CD4-positive, alpha-beta T cell (primary cell): ENCODE measurements at places on chromosomes 11 and 22.

- DNase-seq: no peak
Measured at GRCh38 chr11:125256541-125257189, 92.1 kb downstream of the PKNOX2 start.

GRCh38 chr11:43589601-43590250, 90.8 kb upstream of the HSD17B12 start:
- DNase-seq: no peak

- DNase-seq: no peak
Measured at GRCh38 chr11:57251491-57252104, 14.5 kb upstream of the APLNR start.

DNA sequence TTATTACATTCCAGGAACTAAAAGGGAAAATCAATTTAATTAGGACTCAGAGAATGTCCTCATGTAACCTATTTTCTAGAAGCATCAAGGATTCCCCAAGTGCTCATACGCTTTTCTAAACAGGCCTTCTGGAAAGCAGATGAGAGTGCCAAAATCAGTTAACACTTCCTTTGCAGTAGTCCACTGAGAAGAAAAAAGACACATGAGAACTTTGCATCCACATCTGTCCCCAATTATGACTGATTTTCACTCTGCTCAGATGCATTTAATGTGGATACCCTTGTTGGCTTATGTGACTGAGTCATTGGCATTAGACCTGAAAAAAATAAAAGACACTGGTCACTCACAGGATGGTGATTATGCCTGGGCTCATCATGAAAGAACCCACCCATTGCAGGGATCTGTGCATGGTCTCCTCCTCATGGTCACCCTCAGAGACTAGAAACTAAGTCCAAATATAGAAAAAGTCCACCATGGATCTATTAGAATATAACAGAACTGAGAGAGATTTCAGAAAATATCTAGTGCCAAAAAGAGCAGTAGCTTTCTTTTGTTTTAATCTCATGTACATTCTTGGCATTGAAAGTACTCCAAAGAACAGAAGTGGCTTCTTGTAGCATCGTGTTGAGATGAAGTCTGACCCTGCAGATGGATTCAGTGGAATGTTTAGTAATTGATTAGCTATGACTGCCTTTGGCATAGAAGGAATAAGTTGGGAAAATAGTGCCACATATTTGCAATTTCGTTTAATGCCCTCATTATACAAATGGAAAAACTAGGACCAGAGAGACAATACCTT, 48.8 kb upstream of the FIBIN start:
- no peak for DNase-seq

DNA sequence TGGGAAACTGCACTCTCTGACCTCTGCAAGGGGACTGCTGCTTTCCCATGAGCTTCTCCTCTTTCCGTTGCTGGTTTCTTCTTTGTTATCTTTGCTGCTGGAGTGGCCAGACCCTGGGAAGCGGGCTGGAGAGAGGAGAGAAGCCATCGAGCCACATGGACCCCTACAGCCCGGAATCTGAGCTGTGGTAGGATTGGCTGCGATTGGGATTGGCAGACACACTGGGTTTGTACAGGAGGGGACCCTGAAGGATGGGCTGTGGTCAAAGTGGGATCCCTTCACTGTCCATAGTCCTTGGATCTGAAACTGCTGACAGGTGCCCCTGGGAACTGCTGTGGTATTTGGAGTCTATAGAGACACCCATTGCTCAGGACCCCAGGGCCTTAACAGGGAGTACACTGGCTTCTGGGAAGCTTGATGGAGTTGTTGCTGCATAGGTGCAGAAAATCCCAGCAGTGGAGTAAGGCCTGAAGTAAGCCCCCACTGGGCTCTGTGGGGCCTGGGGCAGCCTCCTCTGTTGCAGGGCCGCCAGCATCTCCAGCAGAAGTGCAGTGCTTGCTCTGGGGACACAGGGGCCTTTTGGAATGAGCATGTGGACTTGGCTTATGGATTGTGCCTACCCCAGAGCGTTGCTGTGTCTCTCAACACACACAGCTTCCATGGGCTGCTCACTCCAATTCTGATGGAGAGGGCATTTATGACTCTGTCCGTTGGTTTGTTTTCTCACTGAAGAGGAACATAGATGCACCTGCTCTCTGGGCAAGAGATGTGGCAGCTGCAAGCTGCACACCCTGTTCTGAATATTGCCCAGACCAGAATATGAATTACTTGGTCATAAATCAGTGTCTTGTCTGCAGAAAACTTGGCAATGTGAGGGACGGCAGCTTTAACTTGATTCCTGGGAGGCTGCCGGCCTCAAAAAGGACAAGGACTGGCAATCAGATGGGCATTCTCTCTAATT, 32.0 kb downstream of the BCR start:
- DNase-seq: no peak

- no peak for DNase-seq
Measured at GRCh38 chr22:42462016-42462415, 29.8 kb upstream of the NFAM1 start.

DNA sequence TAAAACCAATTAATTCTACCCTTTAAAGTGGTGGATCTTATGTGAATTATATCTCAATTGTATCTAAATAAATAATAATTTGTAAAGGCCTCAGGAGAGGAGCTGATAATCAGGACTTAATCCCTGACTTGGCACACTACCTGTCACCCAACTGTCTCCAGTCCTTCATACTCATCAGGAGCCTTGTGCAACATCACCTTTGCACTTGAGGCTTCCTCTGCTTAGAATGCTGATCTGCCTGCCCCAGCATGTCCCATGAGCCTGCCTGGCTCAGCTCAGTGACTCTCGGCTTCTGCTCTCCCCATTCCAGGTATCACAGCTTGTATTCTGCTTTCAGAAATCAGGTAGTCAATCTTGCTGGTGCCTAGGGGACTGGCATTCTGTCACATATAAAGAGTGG, 43.9 kb upstream of the PRODH start:
- no peak for DNase-seq

GRCh38 chr11:40129266-40129665, 1330.2 kb downstream of the LRRC4C start:
- no peak for DNase-seq

DNA sequence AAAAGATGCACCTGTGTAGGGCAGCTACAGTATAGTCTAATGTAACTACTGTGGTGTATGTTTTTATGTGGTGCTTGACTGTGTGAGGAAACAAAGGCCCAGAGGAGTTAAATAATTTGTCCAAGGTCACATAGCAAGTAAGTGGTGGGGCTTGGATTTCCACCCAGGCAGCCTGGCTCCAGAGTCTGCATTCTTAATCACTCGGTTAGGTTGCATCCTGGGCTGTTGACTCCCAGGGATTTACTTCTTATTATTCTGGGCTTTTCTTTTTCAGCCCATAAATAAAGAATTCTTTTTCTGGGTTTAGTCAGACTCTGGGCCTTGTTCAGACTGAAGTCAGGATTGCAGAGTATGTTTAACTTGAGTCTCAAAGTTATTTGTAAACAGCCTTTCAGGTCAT, 82.1 kb downstream of the ARHGAP42 start:
- DNase-seq: no peak

DNA sequence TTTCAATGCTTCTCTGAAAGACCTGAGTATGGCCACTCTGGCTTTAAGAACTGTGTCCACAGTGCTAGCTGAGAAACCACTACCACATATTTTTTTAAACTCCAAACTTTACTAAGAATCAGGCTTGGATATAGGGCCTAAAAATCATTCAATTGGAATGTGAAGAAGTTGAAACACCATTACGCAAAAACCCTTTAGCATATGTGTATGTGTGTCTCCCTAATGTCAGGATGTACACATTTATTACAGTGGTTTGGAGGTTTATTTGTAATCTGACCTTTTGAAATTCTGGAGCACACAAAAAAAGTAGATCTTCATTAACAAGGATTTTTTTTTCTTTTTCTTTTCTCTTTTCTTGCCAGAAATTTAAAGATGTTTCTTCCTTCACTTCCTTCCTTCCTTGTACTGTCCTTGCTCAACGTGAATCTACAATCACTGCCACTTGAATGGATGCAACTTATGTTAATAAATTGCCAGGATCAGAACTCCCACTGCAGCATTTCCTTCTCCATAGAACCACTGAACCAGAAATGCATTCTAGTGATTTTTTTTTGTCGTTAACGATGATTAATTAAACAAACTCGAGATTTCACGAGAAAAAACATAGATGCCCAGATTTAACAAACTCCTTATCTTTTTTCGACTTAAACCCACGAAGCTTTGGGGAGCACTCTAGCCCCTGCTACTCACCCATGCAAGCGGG, 3.1 kb upstream of the ADM start:
- DNase-seq: no peak

DNA sequence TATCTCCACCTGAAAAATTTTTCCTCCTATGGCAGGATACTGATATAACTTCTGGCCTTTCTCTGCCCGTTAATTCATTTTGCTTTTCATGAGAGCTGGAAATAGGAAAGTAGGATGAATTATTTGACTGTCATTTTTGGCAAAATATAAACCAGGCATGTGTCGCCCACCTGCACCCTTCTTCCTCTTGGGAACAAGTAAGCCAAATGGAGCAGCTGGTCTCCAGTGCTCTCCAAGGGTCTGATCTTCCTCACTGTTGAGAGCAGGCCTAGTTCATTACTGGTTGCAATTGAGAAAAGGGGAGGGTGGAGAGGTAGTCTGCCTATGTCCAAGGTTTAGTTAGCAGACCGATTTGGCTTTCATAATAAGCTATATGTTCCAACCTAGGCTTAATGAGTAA, 582.2 kb downstream of the DLG2 start:
- DNase-seq: no peak

- DNase-seq: no peak
Measured at GRCh38 chr11:37666960-37667359, 1068.9 kb upstream of the RAG2 start.

DNA sequence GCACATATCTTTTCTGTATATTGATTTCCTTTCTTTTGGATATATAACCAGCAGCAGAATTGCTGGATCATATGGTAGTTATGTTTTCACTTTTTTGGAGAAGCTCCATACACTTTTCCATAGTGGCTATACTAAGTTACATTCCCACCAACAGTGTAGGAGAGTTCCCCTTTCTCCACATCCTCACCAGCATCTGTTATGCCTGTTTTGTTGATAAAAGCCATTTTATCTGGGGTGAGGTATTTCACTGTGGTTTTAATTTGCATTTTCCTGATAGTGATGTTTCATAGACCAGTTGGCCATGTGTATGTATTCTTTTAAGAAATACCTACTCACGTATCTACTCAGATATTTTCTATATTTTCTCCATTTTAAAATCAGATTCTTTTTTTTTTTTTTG, 419.3 kb upstream of the FAT3 start:
- no peak for DNase-seq

GRCh38 chr22:40620464-40621046, 16.0 kb downstream of the MRTFA start:
- DNase-seq: no peak

DNA sequence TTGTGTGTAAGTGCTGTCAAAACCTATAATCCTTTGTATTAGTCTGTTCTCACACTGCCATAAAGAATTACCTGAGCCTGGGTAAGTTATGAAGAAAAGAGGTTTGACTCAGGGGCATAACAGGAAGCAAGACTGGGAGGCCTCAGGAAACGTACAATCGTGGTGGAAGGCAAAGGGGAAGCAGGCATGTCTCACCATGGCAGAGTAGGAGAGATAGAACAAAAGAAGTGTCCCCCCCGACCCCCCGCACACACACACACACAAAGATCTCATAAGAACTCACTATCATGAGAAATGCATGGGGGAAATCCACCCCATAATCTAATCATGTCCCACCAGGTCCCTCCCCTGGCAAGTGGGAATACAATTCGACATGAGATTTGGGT, 2.3 kb upstream of the USP28 start:
- no peak for DNase-seq

DNA sequence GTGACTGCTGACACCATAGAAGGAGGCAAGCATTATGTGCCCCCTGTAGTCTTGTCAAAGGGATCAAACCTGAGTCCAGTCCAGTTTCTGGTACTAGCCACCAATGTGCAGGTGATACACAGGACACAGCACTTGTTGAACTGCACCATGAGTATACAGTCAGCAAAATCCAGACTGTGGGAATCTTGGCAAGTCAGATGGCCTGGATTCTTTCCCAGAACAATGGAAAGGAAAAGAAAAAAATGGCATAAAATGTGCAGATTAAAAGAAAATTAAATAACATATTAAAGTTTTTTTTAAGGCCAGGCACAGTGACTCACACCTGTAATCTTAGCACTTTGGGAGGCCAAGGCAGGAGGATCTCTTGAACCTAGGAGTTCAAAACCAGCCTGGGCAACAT, 16.8 kb downstream of the CRY2 start:
- DNase-seq: no peak

DNA sequence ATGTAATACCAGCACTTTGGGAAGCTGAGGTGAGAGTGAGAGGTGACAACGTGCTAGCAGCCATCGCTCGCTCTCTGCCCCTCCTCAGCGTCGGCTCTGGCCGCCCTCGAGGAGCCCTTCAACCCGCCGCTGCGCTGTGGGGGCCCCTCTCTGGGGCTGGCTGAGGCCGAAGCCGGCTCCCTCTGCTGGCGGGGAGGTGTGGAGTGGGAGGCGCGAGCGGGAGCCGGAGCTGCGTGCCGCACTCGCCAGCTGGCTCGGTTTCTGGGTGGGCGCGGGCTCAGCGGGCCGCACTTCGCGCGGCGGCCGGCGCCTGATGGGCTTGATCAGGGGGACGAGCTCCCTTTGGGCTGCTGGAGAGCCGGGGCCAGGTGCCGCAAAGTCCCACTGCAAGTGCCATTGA, 98.9 kb upstream of the UBASH3B start:
- DNase-seq: peak; percentile 15

DNA sequence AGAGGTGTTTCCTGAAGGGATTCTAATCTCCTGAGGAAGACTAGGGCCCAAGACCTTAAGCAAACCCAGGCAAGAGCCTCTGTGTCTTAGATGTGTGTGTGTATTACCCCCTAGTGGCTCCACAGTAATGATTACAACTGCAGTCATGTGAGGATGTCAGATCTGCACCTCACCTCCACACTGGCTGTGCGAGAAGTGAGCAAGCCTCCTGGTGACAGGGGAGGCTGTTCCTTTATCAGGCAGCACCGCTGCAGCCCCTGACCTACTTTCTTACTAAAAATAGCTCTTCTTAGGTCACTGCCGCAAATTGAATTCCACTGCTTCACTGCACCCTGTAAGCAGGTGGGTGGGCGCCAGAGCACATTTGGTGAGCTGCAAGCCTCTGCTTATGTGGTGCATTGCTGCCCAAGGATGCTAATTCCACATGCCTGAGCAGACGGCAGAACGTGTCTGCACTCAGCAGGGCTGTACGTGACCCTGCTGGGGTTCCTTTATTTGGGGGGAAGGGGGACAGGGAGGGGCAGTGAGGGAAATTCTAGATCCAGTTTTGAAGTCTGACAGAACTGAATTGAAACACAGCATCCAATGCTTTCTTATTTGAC, 112.4 kb downstream of the KCNC1 start:
- DNase-seq: no peak

DNA sequence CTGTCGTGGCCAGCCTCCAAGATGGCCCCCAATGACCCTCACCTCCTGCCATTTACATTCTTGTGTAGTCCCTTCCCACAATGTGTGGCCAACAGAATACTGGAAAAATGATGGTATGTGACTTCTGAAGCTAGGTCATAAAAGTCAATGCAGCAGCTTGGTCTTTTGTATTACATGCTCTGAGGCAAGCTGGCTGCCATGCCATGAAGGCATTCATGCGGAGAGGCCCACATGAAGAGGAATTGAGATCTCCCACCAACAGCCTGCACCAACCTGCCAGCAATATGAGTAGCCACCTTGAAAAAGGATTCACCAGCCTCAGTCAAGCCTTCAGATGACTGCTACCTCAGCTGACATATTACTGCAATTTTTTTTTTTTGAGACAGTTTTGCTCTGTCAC, 4.6 kb downstream of the MRTFA start:
- DNase-seq: no peak
